ENCODE measurements at places on chromosomes 2 and 18.

DNA sequence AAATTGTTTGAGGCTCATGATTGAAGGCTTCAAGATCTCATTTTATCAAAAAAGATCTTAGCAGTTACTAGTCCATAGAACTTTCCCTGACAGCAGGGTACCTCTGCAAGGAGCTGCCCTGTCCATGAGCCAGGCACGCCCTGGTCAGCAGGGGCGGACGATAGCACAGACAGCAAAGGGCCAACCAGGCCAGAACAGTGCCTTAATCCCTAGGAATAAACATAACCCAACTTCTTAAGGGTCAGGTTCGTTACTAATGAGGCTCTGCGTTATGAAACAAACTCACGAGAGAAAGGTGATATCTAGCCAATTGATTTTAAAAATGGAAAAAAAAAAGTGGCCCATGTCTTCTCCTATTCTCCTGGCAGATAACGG lies 59.2 kb downstream of the BCL2 start:
- no peak for DNase-seq

GRCh38 chr18:32213693-32214092 lies 23.9 kb downstream of the MEP1B start:
- no peak for DNase-seq

- DNase-seq = no peak
Measured at GRCh38 chr2:231239751-231240150, 41.3 kb downstream of the ARMC9 start.

GRCh38 chr2:26569216-26570082 lies 71.7 kb downstream of the CIB4 start:
- no peak for DNase-seq

- no peak for DNase-seq
Measured at GRCh38 chr2:218028189-218028495, 25.3 kb upstream of the TNS1 start.

DNA sequence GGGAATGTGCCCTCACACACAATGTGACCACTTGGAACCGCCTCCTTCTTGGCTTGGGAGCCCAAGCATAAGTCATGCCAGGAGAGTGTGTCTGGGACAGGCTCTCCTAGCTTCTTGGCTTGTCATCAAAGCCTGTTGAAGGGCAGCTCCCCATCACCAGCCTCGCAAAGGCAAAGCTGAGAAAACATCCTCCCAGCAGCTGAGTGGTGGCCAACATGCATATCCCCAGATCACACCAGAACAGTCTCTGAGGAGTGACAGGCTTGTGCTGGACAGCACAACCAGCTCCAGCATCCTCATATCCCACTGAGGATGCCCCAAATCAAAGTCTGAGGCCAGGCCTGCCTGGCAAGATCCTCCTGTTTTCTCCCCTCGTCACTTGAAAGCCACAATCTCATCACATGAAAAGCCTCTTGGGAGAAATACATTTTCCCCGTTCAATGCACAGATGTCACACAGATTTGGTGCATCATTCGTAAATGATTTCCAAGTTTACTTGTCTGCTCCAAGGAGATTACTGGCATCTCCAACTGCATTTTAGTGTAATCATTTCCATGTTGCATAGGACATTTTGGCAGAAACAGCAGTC lies 269.3 kb downstream of the TTC32 start:
- DNase-seq = no peak

All from SK-MEL-5 (cell line).